ENCODE measurements at places on chromosomes 3 and 15.

GRCh38 chr3:108287146-108287545 is 9.2 kb upstream of the HHLA2 start:
- DNase-seq, result no peak

DNA sequence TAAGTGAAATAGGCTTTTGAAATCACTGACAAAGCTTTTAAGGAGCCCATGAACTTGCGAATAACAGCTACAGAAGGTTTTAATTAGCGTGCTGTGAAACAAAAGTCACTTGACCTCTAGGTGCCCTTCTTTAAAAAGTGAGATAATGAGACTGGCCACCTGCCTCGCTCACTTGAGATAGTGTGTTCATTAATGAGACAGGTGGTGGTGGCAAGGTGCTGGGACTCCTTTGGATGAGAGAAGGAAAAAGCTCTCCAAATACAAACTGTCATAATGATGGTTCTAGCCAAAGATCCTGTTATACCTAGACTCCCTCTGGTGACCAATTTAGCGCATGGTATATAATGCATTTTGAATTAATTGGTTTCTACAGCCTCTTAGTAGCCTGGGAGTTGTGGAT is 22.7 kb upstream of the IREB2 start:
- DNase-seq, result no peak

- no peak for DNase-seq
Observed at GRCh38 chr3:56997675-56998074, 62.8 kb upstream of the SPATA12 start.

GRCh38 chr3:42717306-42717705 is 14.7 kb upstream of the HHATL start:
- DNase-seq, result no peak

DNA sequence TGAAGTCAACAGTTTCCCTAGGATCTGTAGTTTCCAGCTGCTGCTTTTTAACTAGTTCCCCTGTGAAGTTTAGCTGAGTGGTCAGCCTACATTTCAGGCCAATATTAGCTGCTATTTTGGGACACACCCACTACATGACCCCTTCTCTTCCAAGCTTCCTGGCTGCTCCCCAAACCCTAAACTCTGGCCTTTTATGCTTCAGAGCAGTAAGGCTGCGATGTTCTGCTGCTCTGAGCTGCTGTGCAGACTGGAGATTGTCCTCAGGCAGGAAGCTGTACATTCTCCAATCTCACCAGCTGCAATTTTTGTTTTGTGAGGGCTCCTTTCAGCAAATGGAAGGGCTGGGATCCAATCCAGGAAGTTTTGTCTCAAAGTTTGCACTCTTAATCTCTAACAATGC is 48.0 kb upstream of the WDR72 start:
- no peak for DNase-seq

DNA sequence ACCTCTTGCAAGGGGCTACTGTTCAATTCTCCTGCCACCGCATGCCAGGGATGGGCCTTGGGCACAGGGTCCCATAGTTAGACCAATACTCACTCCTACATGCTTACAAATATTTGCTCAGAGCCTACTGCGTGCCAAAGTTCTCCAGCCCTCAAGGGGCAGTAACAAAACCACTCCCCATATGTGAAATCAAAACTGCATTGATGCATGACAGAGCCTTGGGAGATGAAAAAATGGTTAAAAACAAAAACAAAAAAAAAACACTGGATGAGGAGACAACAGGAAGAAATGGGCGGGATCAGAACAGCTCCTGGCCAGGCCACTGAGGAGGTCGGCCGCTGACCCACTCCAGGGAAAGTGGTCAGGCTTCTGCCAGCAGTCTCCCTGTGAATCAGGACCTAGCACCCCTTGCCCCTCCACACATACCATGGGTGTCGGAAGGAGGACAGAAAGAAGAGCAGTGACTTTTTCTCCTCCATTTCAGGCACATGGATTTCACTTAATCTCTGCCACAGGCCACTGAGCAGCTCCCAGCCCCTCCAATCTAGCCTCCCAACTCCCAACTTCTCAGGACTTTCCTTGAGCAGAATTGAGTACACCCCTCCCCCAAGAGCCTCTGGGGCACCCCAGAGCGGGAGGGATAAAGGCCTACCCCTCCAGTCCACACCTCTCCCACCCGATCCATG is 2.8 kb downstream of the PLXNB1 start:
- no peak for DNase-seq

DNA sequence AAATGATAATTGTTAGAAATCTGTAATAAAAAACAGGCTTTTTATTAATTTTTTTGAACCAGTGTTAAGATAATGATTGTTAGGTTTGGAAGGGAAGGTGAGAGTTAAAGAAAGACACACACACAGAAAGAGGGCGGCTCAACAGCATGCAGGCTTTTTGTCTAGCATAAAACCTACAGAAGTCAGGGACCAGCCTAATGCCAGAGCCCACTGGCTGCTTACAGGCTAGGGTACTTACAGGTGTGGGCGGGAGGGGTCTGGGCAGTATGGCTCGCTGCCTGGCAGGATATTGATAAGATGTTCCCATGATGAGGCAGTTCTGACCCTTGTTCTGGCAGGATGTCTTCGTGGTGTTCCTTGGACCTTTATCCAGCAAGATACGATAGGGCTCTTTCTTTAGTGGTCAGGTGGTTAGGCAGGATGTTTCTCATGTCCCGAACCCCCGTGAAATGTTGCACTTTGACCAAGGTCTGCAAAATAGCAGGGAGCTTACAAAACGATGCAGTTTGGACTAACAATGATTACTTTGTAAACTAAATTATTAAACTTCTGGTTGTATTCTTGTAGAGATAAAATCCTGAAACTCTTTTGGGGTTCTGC is 84.7 kb downstream of the DCUN1D1 start:
- DNase-seq, result no peak

GRCh38 chr3:57951066-57951882 is 56.9 kb upstream of the FLNB start:
- peak; percentile 90 for DNase-seq

DNA sequence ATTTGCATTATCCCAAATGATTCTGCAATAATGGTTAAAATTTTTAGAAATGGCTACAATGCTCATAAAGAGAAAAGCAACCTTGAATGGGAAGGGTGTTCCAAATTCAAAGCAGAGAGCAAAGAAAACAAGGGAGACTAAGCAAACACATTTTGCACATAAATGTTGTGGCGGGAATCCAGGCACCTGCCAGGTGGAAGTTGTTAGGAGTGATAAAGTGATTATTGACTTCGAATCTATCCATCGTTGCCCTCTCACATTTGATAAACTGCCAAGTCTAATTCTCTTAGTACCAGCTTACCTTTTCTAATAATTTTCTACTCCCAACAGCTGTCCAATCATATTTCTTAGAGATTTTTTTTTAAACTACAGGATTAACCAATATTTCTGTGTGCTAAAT is 244.5 kb downstream of the CACNA2D3 start:
- DNase-seq, result no peak

GRCh38 chr15:80608688-80609087 is 86.4 kb upstream of the ABHD17C start:
- no peak for DNase-seq

- DNase-seq, result no peak
Observed at GRCh38 chr3:171123915-171124314, 97.4 kb upstream of the SLC2A2 start.

GRCh38 chr3:51354172-51354571 is 30.9 kb upstream of the MANF start:
- DNase-seq, result no peak

GRCh38 chr3:74107451-74107850 is 482.7 kb upstream of the PDZRN3 start:
- no peak for DNase-seq

- DNase-seq, result no peak
Observed at GRCh38 chr3:147369661-147370123, 36.7 kb downstream of the ZIC4 start.

GRCh38 chr3:162555761-162556160 is 1059.2 kb downstream of the OTOL1 start:
- DNase-seq, result no peak

DNA sequence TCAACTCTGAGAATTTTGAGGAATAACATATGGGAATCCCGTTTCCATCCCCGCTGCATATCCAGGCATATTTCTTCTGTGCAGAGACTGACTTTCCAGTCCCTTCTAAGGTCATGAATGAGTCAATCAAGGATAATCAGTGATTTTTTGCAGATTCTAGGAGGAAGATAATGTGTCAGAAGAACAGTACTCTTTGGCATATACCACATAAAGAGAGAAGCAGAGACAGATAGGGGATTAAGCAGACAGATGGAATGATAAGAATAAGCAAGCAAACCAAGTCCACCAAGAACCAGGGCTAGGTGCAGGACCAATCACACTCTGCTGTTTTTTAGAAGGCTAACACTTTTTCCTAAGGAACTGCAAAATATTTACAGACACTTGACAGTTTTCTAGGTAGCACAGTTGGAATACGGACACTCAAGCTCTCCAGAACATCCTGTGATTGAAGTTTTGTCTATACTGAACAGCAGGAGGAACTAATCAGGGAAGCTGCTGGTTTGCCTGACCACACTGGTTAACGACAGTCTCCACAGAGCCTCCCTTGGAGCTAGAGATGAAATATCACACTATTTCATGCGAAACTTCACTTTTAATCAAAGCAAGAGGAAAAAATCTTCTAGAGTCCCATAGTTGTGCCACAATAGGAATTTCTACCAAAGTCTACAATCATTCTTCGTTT is 450.0 kb upstream of the KCNMB2 start:
- no peak for DNase-seq

- no peak for DNase-seq
Observed at GRCh38 chr15:59035201-59035600, 47.7 kb downstream of the RNF111 start.

- DNase-seq, result peak; percentile 50
Observed at GRCh38 chr3:51935886-51936755, 5.6 kb downstream of the RRP9 start.

DNA sequence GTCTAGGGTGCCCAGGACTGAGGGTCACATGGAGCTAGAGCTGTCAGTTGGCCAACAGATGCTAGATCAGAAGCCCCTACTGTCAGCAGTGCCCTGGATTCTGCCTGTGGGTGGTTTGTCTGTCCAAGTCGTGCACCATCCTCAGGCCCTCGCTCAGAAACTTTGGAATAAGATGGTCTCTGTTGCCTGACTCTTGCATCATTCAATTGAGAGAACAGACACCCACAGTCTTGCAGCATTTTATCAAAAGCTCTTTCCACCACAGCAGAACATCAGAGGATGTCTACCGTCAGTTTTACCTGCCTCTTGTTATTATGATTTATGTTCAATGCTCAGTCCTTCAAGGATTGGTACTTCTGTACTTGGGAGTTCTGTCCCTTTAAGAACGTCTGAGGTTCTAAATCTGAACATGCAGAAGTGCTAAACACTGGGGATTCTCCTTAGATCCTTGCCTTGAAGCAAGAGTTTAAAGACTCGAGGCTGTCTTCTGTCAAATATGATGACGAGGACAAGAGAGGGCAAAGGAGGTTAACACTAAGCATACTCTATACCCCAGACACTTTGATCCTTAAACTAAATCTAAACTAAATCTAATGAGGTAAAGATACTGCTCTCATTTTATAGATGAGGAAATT is 4.8 kb downstream of the AQP9 start:
- DNase-seq, result no peak

DNA sequence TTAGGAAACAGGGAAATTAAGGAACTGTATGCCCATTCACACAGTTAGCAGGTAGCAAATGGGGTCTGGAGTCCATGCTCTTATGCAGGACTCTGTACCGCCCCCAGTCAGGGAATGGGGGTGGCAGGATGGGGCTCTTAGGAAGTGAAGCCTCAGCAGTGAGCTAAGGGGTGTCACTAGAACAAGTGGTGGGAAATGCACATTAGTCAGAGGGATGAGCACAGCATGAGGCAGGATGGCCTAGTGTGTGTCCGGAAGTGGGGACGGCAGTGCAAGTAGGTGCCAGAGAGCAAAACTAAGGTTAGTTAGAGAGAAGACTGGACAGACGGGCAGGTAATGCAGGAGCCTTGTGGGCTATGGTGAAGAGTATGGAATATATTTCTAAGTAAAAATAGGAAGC is 60.7 kb downstream of the ST3GAL6 start:
- no peak for DNase-seq

DNA sequence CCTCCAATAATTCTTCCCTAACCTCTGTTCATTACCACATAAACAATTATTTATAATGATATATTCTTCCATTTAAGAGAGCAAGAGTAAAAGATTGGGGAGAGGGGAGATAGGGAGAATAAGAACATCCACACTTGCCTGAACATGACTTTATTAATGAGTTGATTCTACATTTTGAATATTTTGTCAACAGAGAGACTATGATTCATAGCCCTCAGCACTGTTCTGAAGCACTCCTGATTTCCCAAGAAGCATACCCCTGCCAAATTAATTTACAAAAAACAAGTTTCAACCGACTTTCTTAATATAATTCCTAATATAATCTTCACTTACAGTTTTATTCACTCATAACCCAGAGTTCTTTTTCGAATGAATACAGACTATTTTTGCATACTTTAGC is 828.8 kb downstream of the ROBO2 start:
- no peak for DNase-seq

DNA sequence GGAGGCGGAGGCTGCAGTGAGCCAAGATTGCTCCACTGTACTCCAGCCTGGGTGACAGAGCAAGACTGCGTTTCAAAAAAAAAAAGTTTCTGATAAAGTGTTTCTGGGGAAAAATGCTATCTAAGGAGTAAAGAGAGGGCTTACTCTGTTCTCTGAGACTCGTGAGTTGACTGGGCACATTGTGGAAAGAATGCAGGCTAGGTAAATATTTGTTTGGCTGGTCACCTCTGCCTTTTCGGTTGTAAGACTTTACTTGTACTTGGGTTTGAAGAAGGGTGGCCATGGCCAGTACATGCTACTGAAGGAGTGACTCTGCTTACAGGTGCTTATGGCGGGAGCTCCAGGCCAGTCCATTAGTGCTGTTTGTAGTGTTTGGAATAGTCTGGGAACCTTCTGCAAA is 68.7 kb downstream of the RUBCN start:
- DNase-seq, result no peak

DNA sequence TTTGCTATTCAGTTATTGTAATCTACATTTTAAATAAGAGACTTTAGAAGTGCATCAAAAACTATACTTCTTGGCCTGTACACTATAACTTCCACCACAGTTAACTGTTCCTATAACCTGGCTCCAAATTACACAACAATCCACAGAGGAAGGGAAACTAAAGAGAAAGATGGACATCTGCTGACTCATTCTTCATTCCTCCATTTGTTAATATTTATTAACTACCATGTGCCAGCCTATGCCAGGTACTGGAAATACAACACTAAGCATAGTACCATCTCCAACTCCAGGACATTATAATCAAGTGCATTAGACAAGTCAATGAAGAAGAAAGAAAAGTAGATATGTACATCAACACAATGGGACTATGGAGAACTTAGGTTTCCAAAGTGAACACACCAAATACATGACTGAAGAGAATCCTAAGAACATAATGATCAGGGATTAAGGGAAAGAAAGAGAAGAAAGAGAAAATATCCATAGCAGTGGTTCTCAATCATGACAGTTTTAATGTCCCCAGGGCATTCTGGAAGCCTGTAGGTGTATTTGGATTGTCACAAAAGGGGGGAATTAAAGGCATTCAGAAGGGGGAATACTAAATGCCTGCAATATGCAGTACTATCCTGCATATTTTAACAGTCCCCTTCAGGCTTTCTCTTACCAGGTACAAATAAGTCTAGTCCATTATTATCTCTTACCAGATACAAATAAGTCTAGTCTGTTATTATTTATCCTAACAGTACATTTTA is 8.9 kb downstream of the ICE2 start:
- DNase-seq, result no peak
